ENCODE measurements at places on chromosomes 16 and 17.

- DNase-seq = no peak
- no peak overlapping the region for H3K27ac ChIP-seq
These were observed 218 bp downstream of the TNRC6C start for GRCh38 chr17:77958716-77959125.

DNA sequence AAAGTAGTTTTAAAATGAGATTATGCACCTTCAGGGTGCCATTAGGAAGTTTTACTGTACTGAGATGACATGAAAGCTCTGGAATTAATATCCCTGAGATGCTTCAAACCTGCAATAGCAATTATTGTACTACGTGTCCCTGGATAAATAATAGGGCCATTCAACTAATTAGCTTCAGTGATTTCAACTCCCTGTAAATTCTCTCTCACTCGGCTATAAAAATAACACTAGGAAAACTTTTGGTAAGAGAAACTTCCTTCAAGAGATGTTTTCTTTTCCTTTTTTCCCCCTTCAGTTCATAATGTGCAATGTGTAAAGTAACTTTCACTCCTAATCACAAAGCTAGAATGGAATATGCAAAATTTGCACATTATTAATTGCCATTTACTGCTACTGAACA lies 146.4 kb downstream of the SNX11 start:
- no peaks in the 10 kb centered on the region for H3K36me3 ChIP-seq
- no peaks in the 10 kb centered on the region for H3K4me1 ChIP-seq
- H3K4me3 ChIP-seq = no peak overlapping the region

GRCh38 chr17:21248500-21248899 lies 4.7 kb downstream of the NATD1 start:
- DNase-seq = no peak
- H3K4me1 ChIP-seq = no peaks in the 10 kb centered on the region
- no peak overlapping the region for H3K27ac ChIP-seq
- no peaks in the 10 kb centered on the region for H3K27me3 ChIP-seq

DNA sequence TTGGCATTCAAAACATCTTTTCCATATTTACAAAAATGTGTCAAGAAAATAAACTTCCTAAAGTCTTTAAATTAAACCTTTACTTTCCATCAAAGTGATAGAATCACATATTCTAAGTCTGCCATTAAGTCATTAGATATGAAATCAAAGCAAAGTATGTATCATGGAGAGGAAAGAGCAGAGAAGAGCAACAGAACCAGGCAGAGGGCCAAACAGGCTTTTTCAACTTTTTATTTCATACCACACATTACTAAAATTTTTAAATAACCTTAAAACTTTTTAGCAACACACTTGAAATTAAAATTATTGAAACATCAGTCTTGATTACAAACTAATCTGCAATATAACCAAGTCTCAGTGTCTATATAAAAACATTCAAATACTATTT lies 13.8 kb downstream of the SIAH1 start:
- no peak overlapping the region for H3K4me3 ChIP-seq
- no peak overlapping the region for H3K27ac ChIP-seq
- no peaks in the 10 kb centered on the region for H3K27me3 ChIP-seq
- no peaks in the 10 kb centered on the region for H3K36me3 ChIP-seq

GRCh38 chr17:18159551-18160120 lies 24.0 kb upstream of the ALKBH5 start:
- DNase-seq = no peak
- H3K4me3 ChIP-seq = no peak overlapping the region
- H3K36me3 ChIP-seq = no peaks in the 10 kb centered on the region

- H3K4me1 ChIP-seq = no peaks in the 10 kb centered on the region
- H3K27ac ChIP-seq = no peak overlapping the region
- no peaks in the 10 kb centered on the region for H3K36me3 ChIP-seq
- no peaks in the 10 kb centered on the region for H3K27me3 ChIP-seq
- DNase-seq = no peak
These were observed 1325.0 kb upstream of the GOT2 start for GRCh38 chr16:60059141-60059540.

DNA sequence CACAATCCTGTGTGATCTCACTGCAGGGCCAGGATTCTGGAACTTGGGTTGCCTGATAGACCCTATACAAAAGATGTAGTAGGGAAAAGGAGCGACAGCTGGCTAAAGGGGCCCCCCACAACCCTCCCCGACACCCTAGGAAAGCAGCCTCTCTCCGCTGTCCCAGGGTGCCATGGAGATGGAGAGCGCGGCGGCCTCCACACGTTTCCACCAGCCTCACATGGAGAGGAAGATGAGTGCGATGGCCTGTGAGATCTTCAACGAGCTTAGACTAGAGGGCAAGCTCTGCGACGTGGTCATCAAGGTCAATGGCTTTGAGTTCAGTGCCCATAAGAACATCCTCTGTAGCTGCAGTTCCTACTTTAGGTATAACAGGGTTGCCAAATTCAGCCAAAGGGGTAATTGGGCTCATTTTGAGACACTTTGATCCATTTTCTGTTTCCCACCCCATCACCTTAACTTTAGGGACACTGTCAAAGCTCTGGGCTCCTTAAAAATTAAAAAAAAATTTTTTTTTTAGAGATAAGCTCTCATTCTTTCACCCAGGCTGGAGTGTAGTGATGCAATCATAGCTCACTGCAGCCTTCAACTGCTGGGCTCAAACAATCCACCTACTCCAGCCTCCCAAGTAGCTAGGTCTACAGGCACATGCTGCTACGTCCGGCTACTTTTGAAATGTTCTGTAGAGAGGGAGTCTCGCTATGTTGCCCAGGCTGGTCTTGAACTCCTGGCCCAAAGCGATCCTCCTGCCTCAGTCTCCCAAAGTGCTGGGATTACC lies at the start of gene KLHL10:
TSS of gene KLHL10 (plus strand) at position 65 of the 778 bp plus-strand sequence. CDS start at position 173, 108 bp downstream.
- no peak within 1 kb of the TSS for H3K27ac ChIP-seq
- DNase-seq = no peak
- no peaks in the 10 kb centered on the region for H3K4me1 ChIP-seq
- no peak within 1 kb of the TSS for H3K4me3 ChIP-seq

DNA sequence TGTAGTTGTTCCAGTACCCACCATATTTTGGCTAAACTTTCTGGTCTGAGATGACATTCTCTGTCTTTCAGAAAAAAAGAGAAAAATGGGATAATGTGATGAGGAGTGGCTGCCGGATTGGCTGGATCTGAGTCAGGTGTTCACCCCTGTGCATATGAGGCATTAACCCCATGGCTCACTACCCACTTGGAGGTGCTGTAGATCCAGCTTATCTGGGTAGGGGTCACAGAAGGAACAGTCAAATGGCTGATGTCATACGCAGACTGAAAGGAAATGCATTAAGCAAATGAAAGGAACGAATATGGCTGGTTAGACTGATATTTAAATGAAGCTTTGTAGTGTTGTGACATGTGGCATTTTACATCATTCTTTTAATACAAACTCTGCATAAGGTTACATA lies 17.3 kb downstream of the MAP2K6 start:
- no peaks in the 10 kb centered on the region for H3K27me3 ChIP-seq
- no peak overlapping the region for H3K4me3 ChIP-seq
- no peak overlapping the region for H3K27ac ChIP-seq
- H3K4me1 ChIP-seq = no peaks in the 10 kb centered on the region

DNA sequence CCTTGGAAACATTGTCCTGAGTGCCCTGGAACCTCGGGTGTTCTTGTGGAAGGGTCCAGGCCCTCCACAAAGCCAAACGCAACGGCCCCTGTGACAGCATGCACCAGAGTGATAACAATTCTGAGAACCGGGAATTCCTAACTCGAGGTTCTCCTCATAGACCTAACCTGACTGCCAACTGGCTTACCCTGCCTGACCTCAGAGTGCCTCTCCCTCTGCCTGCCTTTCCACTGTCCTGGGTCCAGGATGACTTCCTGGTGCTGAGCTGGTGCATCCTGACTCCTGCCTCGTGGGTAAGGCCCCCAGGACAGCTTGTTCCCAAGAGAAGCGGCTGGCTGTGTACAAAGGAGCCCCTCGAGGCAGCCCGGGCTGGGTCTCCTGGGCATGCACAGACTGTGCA lies 51.8 kb downstream of the SRL start:
- H3K4me1 ChIP-seq = no peaks in the 10 kb centered on the region
- no peak for DNase-seq
- no peak overlapping the region for H3K27ac ChIP-seq
- H3K4me3 ChIP-seq = no peak overlapping the region
- no peaks in the 10 kb centered on the region for H3K36me3 ChIP-seq

- no peak overlapping the region for H3K4me3 ChIP-seq
- peaks cover 11% of the 10 kb centered on the region for H3K4me1 ChIP-seq
- no peaks in the 10 kb centered on the region for H3K36me3 ChIP-seq
- H3K27ac ChIP-seq = no peak overlapping the region
These were observed 9.6 kb downstream of the RNF40 start for GRCh38 chr16:30771726-30772125.

GRCh38 chr16:78177987-78178386 lies 78.5 kb downstream of the WWOX start:
- H3K27me3 ChIP-seq = no peaks in the 10 kb centered on the region
- DNase-seq = peak; percentile 21
- no peak overlapping the region for H3K27ac ChIP-seq
- no peaks in the 10 kb centered on the region for H3K4me1 ChIP-seq

DNA sequence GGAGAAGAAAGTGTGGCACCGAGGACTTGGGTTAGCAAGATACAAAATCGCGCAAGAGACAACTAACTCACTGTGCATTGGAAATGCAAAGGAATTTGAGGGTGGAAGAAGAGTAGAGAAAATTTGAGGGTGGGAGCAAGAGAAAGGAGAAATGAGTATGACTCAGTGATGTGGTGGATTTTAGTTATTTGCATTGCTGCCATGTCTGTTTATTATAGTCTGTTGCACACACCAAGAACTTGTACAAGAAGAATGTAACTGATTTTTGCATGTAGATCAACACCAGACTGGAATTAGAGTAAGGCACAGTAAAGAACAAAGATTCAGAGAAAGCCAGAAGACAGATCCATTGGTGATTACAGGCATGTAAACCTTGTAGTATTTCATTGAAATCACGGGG lies 71.6 kb upstream of the SMIM36 start:
- DNase-seq = no peak
- H3K27me3 ChIP-seq = no peaks in the 10 kb centered on the region
- no peaks in the 10 kb centered on the region for H3K4me1 ChIP-seq
- H3K36me3 ChIP-seq = no peaks in the 10 kb centered on the region

DNA sequence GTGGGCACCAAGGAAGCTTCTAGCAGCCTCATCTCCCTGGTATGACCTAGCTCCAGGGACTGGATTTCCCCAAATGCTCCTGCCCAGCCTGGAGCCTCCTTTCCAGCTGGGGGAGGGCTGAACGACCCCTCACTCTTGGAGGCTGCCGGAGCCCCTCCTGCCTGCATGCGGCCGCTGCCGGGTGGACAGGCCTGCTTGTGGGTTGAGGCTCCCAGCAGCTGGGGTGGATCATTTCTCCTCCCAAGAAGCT lies 213.6 kb downstream of the SEC14L1 start:
- H3K4me3 ChIP-seq = no peak overlapping the region
- peaks cover 29% of the 10 kb centered on the region for H3K4me1 ChIP-seq
- H3K27me3 ChIP-seq = no peaks in the 10 kb centered on the region
- no peak for DNase-seq
- H3K36me3 ChIP-seq = no peaks in the 10 kb centered on the region
- H3K27ac ChIP-seq = peak overlapping the region; percentile 62

GRCh38 chr17:70862295-70862694 lies 693.0 kb downstream of the KCNJ2 start:
- no peak overlapping the region for H3K4me3 ChIP-seq
- no peak for DNase-seq
- no peaks in the 10 kb centered on the region for H3K27me3 ChIP-seq
- H3K4me1 ChIP-seq = no peaks in the 10 kb centered on the region
- no peaks in the 10 kb centered on the region for H3K36me3 ChIP-seq

- no peaks in the 10 kb centered on the region for H3K27me3 ChIP-seq
- no peak overlapping the region for H3K27ac ChIP-seq
- peaks cover 24% of the 10 kb centered on the region for H3K4me1 ChIP-seq
- H3K36me3 ChIP-seq = no peaks in the 10 kb centered on the region
These were observed 109.4 kb downstream of the MRTFB start for GRCh38 chr16:14180481-14180944.

DNA sequence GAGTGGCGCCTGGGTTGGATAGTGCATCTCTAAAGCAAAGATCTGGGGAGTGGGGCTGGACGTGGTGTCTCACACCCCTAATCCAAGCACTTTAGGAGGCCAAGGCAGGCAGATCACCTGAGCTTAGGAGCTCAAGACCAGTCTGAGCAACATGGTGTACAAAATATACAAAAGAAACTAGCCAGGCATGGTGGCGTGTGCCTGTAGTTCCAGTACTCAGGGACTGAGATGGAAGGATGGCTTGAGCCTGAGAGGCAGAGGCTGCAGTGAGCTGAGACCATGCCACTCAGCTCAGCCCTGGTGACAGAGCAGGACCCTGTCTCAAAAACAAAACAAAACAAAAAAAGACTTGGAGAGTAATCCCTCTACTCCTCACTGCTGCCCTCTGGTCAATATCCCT lies 96.0 kb downstream of the ZFHX3 start:
- peak overlapping the region; percentile 44 for H3K27ac ChIP-seq
- DNase-seq = no peak
- H3K36me3 ChIP-seq = peaks cover under 1% of the 10 kb centered on the region
- H3K27me3 ChIP-seq = no peaks in the 10 kb centered on the region

GRCh38 chr17:29216181-29216580 lies 30.5 kb upstream of the CRYBA1 start:
- H3K27me3 ChIP-seq = no peaks in the 10 kb centered on the region
- no peaks in the 10 kb centered on the region for H3K4me1 ChIP-seq
- no peak overlapping the region for H3K4me3 ChIP-seq

GRCh38 chr16:56282451-56282850 lies 91.2 kb downstream of the GNAO1 start:
- no peak for DNase-seq
- H3K36me3 ChIP-seq = no peaks in the 10 kb centered on the region
- H3K4me1 ChIP-seq = no peaks in the 10 kb centered on the region
- H3K4me3 ChIP-seq = no peak overlapping the region
- H3K27ac ChIP-seq = no peak overlapping the region

GRCh38 chr17:30600830-30601494 lies 123.8 kb downstream of the GOSR1 start:
- H3K27ac ChIP-seq = peak overlapping the region; percentile 96
- no peaks in the 10 kb centered on the region for H3K4me1 ChIP-seq
- no peaks in the 10 kb centered on the region for H3K36me3 ChIP-seq
- H3K4me3 ChIP-seq = peak overlapping the region; percentile 78
- H3K27me3 ChIP-seq = no peaks in the 10 kb centered on the region

GRCh38 chr16:48687421-48688038 lies 77.5 kb upstream of the N4BP1 start:
- no peaks in the 10 kb centered on the region for H3K36me3 ChIP-seq
- H3K4me3 ChIP-seq = no peak overlapping the region
- H3K27ac ChIP-seq = no peak overlapping the region
- no peaks in the 10 kb centered on the region for H3K4me1 ChIP-seq
- no peaks in the 10 kb centered on the region for H3K27me3 ChIP-seq
